ENCODE measurements at places on chromosomes 16 and 17.

- no peak for DNase-seq
Observed at GRCh38 chr16:57949595-57950238, 21.2 kb downstream of the CNGB1 start.

- peak; percentile 15 for DNase-seq
Observed at GRCh38 chr17:77325577-77326075, 184.9 kb downstream of the SEC14L1 start.

DNA sequence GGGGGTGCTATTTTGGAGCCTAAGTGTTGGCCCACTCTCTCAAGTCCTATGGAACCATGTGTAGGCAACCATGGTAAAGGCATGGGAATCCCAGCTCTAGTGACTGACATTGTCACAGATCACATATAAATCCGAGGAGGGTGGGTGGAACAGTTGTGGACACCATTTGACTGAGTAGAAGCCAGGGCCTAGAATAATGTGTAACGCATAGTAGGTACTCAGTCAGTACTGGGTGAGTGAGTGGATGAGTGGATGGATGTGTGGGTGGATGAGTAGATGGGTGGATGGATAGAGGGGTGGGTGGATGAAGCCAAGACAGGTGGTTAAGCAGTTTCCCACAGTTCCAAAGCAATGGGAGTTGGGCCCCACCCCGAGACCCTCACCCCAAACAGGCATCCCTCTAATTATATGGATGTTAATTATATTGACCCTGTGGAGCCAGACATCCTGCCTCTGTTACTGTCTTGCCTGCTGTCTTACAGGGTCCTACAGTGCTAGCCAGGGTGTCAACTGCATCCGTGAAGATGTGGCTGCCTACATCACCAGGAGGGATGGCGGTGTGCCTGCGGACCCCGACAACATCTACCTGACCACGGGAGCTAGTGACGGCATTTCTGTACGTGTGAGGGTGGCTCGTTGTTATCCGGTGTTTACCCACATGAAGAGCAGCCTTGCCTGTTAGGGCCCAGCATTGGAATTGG, 22.3 kb downstream of the GPT2 start:
- no peak for DNase-seq

DNA sequence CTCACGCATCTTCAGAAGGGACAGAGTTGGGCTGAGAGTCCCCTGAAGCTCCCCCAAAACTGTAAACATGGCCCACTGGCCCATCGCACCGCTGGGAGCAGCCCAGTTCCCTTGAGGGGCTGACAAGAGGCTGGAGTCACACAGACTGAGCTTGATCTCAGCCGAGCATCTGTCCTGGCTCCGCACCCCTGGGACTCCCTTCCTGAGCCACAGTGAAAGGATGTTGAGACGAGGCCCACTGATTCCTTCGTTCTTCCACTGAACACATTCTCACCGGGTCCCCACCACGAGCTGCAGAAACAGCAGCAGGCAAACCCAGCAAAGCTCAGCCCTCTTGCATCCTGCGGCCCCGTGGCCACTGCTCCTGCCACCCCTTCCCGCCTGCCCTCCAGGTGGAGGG, 145.9 kb upstream of the CIBAR2 start:
- no peak for DNase-seq

GRCh38 chr17:58376472-58377000, 24.5 kb upstream of the SUPT4H1 start:
- no peak for DNase-seq

GRCh38 chr17:77770331-77771105, 188.0 kb upstream of the TNRC6C start:
- no peak for DNase-seq

DNA sequence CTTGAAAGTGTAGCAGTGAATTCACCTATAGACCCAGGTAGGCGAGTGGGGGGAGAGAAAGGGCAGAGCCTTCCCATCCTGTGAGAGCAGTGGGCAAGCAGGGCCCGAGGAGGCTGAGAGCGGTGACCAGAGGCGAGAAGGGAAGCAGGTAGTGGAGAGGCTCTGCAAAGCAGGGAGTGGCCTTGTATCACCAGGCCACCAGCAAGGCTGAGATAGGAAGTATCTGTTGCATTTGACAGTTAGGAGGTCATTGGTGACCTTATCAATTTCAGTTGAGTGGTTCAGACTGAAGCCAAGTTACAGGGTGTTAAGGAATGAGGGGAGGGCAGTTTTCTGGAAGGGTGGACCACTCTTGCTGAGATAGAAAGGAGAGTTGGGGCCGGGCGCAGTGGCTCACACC, 10.7 kb upstream of the HSD3B7 start:
- DNase-seq, result no peak

DNA sequence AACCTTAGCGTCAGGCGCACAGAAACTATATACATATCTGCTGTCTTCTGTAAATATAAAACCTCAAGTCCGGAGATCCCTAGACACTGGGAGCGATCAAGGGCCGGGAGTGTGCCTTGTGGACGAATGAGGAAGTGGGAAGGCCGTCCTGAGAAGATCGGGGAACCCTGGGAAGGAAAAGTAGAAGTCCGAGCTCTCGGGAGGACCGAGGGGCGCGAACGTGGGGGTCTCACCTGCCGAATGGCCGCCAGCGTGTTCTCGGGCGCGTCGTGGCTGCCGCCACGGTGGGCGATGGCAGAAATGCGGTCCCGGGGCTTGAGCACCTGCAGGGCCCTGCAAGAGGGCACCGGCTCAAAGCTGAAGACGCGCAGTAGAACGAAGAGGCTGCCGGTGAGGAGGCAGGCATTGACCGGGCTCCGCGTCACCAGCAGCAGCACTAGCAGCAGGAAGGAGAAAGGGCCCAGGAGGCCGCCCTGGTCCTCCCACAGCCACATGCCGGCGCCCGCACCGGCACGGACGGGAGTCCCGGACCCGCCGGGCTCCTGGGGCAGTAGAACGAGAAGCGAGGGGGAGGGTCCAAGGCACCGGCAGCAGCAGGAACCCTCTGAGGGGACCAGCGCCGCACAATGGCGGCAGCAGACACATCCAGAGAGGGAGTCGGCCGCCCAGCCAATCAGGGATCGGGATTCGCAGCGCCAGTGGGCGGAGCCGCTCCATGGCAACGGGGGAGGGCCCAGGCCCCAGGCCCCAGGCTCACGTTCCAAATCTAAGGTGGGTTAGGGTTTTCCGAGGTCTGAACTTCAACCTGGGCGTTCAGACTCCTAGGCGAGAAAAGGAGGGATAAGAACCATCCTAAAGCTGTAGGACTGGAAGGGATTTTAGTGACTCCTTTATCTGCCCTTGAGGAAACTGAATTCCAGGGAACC, at the start of gene GDE1:
Gene GDE1, minus strand, starts transcription at position 628 of the 926 bp plus-strand sequence. Its CDS starts 134 bp downstream, at position 494.
- peak; percentile 96 for DNase-seq

GRCh38 chr17:45234641-45235415, 13.1 kb downstream of the FMNL1 start:
- peak; percentile 55 for DNase-seq

DNA sequence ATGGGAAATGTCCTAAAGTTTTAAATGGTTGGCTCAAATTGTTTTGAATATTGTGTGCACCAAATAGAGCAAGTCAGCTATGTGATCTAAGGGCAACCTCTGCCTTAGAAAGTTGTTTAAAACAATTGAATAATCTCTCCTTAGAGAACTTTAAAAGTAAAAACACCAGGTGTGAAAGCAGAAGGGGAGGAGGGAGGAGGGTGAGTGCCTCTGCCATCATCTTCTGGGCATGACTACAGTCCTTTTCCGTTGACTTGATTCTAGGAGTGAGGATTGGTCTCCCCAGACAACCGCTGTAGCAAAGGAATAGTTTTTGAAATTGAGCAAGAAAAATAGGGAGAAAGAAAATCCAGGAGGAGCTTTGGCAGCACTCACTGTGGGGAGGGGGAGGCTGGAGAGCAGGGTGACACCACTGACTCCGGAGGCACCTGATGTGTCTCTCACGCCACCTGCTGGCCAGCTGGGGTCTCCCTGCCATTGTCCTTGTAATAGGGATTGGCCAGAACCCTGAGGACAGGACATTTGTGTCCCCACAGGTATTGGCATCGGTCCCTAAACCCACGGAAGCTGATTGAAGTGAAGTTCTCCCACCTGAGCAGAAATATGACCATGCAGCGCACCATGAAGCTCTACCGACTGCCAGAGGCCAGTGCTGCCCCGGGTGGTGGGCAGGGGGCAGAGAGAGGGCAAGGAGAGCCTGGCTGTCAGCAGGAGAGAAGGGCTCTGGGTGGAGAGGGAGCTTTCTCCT, 33.3 kb downstream of the PLCD3 start:
- DNase-seq, result peak; percentile 80

GRCh38 chr17:38508954-38509771, 80.9 kb downstream of the ARHGAP23 start:
- DNase-seq, result peak; percentile 72

Measured in activated CD8-positive, alpha-beta memory T cell treated with anti-CD3 and anti-CD28 coated beads, Interleukin-2, amount 50 U/mL, for 4 hours (primary cell).